ENCODE measurements at places on chromosomes 4 and X.

DNA sequence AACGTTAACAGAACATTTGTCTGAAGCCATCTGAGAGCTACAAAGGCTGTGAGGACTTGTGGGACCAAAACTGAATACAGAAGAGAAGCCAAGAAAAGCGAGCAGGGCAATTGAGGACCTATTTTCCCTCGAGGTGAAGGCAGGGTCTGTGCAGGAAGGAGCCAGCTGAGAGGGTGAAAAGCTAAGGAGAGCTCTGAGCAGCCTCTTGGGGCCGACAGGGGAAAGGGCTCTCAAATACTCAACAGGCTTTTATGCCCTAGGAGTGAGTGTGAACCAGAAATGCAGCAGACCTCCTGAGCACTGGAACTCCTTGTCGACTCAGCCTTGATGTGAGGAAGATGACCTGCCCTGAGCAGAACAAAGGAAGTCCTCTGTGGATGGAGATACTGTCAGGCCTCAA is 54.2 kb downstream of the C4orf50 start:
- peaks cover 47% of the 10 kb centered on the region for H3K27me3 ChIP-seq
- no peaks in the 10 kb centered on the region for H3K4me1 ChIP-seq
- H3K27ac ChIP-seq = no peak overlapping the region
- no peaks in the 10 kb centered on the region for H3K36me3 ChIP-seq
- no peak for DNase-seq

- no peak overlapping the region for H3K27ac ChIP-seq
- H3K4me3 ChIP-seq = no peak overlapping the region
- no peaks in the 10 kb centered on the region for H3K4me1 ChIP-seq
- H3K27me3 ChIP-seq = no peaks in the 10 kb centered on the region
Observed at GRCh38 chrX:101450085-101450484, 35.2 kb upstream of the ARMCX4 start.

- H3K4me3 ChIP-seq = no peak overlapping the region
- no peak for DNase-seq
- no peaks in the 10 kb centered on the region for H3K27me3 ChIP-seq
- no peak overlapping the region for H3K27ac ChIP-seq
- H3K36me3 ChIP-seq = no peaks in the 10 kb centered on the region
Observed at GRCh38 chr4:79445371-79445781, 37.3 kb upstream of the GK2 start.

DNA sequence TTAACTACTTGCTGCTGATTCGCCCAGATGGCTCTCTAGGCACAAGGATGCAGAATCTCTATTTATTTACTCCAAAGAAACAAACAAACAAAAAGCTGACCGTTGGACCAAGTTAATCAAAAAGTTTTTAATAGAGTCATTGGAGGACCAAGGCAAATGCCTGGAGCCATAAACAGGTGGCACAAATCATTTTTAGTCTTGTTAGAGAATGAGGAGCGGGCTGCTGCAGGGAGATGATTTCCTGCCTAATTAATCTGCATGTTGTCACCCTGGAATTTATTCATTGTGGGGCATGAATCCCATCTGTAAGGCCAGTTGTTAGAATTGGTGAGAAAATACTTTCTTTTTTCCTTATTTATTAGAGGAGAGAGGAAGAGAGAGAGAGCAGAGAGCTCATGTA is 147.4 kb upstream of the GATB start:
- no peak for DNase-seq
- H3K36me3 ChIP-seq = no peaks in the 10 kb centered on the region
- peaks cover 16% of the 10 kb centered on the region for H3K4me1 ChIP-seq
- no peak overlapping the region for H3K4me3 ChIP-seq

DNA sequence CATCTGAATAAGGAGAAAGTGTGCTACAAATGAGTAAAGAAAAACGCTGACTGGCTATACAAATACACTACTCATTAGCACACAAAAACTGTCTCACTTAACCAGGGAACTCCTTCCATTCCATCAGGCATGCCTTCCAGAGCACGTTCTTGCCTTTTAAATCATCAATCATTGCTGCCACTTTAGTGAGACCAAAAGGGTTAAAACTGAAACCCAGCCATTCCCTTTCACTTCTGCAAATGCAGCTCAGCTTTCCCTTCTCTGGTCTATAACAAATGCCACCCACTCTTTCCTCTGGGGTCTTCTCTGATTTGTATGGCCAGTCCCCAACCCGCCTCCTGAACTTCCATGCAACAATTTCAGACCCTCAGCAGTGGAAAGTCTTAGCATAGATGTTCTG is 231.5 kb downstream of the TRIML1 start:
- peaks cover 4% of the 10 kb centered on the region for H3K36me3 ChIP-seq
- no peak for DNase-seq
- H3K4me3 ChIP-seq = no peak overlapping the region
- no peaks in the 10 kb centered on the region for H3K4me1 ChIP-seq

GRCh38 chr4:20423420-20423819 is 171.7 kb downstream of the SLIT2 start:
- DNase-seq = no peak
- H3K4me1 ChIP-seq = peaks cover 7% of the 10 kb centered on the region
- no peak overlapping the region for H3K27ac ChIP-seq
- H3K36me3 ChIP-seq = no peaks in the 10 kb centered on the region
- no peak overlapping the region for H3K4me3 ChIP-seq

All from type B pancreatic cell (in vitro differentiated cells).